ENCODE measurements at places on chromosomes 1 and 21. TPM values are rescaled to one million over a fixed set of nuclear protein-coding genes. Genes with fewer than 3 reads are reported as not detected.

DNA sequence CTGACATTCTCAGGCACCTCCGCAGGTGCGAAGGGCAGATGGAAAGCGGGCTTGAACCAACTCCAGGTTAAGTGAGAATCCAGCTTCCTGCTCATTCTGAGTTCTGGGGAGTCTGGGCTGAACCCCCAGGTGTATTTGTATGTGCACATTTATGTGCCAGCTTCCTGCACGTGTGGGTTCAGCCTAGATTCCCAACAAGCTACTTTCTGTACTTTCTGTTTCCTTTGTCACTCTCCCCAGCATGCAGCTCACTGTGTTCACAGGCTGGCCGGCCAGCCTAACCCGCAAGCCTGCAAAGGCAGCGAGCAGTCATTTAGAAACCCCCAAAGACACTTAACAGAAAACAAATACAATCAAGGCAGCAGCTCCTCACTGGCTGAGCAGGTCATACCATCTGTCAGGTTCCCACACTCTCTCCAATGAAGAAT, 1.3 kb upstream of the IL19 start:
- peaks cover 16% of the 10 kb centered on the region for H3K27me3 ChIP-seq
- H3K36me3 ChIP-seq, result no peaks in the 10 kb centered on the region
- H3K4me3 ChIP-seq, result peak overlapping the region; percentile 20
- H3K27ac ChIP-seq, result peak overlapping the region; percentile 49
- peak; percentile 75 for DNase-seq
- peaks cover 82% of the 10 kb centered on the region for H3K4me1 ChIP-seq

DNA sequence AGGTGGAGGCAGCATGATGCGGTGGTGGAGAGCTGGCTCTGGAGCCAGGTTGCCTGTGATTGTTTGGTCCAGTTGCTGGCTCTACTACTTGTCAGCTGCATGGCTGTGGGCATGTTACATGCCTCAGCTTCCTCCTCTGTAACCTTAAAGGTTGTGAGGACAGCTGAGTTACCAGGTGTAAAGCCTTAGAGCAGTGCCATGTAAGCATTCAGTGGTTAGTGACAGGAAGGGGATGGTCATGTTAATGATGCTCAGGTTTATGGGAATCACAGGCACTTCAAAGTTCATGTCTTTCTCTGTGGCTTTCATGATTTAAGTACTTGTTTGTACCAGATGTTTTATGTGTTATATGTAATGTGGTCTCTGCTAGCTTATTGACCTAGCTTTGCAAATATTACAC, 32.6 kb downstream of the PTGFRN start:
- no peak overlapping the region for H3K4me3 ChIP-seq
- H3K27ac ChIP-seq, result no peak overlapping the region
- no peak for DNase-seq
- H3K4me1 ChIP-seq, result peaks cover 26% of the 10 kb centered on the region
- no peaks in the 10 kb centered on the region for H3K27me3 ChIP-seq

The B3GALNT2 gene
- total RNA-seq, result 15.8 TPM

- H3K27me3 ChIP-seq, result peaks cover 3% of the 10 kb centered on the region
- H3K4me1 ChIP-seq, result peaks cover 2% of the 10 kb centered on the region
- DNase-seq, result no peak
- no peak overlapping the region for H3K4me3 ChIP-seq
- H3K27ac ChIP-seq, result no peak overlapping the region
- H3K36me3 ChIP-seq, result no peaks in the 10 kb centered on the region
These were observed 94.2 kb upstream of the SERBP1 start for GRCh38 chr1:67524143-67525052.

- peaks cover 40% of the 10 kb centered on the region for H3K4me1 ChIP-seq
- no peak for DNase-seq
- H3K27me3 ChIP-seq, result peaks cover 37% of the 10 kb centered on the region
- no peaks in the 10 kb centered on the region for H3K36me3 ChIP-seq
These were observed 11.3 kb upstream of the ADGRB2 start for GRCh38 chr1:31775210-31775999.

- peaks cover 3% of the 10 kb centered on the region for H3K27me3 ChIP-seq
- DNase-seq, result no peak
- H3K4me3 ChIP-seq, result no peak overlapping the region
- H3K36me3 ChIP-seq, result no peaks in the 10 kb centered on the region
These were observed 102.7 kb upstream of the C21orf91 start for GRCh38 chr21:17921579-17922530.
